ENCODE measurements at places on chromosomes 12 and 14. TPM values are rescaled to one million over a fixed set of nuclear protein-coding genes. Genes with fewer than 3 reads are reported as not detected.

The CCNK gene
- polyA plus RNA-seq: 20.9 TPM

DNA sequence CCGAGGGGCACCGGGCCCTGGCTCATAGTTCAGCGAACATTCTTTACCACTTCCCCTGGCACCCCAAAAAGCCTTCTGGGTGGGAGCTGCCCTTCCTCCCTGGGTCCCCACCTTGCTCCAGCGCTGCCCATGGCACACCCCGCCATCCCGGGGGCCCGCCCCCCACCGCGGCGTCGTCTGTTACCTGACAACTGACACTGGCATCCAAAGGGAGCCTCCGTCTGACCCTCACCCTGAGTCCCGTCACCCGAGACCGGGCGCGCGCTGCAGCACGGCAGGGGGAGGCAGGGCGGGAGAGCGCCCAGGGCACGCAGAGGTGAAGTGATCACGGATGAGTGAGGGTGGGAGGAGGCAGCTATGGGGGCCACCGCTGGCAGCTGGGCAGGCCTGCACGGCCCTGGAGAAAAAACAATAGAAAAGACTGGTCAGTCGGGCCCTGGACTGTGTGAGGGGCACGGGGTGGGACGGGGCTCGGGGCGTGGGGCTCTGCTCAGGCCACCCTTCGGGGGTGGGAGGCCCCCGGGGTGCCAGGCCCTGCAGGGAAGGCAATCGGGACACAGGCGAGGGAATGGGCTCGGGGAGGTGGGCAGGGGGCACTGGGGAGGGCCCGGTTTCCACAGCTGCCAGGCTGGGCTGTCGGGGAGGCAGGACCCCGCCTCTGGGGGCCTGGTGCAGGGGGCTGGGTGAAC is 40.7 kb downstream of the BCL11B start:
- H3K4me1 ChIP-seq: no peaks in the 10 kb centered on the region
- H3K4me3 ChIP-seq: no peak overlapping the region
- DNase-seq: no peak

DNA sequence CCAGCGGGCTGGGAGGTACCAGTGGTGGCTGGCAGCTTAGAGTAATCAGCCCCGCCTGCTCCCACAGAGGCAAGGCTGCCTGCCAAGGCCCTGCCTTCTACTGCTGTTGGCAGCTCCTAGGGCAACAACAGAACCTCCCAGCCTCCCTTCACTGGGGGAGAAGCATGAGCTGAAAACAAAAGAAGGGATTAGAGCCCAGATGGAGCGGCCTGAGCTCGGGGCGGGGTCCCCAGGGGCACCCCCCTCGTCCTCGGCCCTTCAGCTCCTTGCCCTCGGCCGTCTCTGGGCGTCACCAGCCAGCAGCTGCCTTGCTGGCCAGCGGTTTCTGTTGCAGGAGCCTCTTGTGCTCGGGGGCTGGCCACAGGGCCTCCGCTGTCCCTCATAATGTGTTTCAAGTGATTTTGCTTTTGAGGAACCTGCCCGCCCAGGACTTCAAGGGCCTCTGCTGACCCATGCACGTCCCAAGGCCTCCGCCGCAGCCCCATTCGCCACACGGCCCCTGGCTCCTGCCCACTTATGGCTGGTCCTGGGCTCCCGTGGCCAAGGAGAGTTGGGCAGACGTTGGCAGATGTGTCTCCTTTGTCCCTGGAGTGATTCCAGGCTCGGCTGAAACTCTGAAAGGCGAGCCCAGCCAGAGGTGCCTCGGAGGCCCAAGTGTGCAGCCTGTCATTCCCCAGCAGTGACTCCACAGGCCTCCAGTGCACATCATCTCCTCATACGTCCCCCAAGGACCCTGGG is 49.7 kb downstream of the PSMA6 start:
- peaks cover 11% of the 10 kb centered on the region for H3K4me1 ChIP-seq
- H3K4me3 ChIP-seq: peak overlapping the region; percentile 45
- no peaks in the 10 kb centered on the region for H3K36me3 ChIP-seq
- H3K27ac ChIP-seq: peak overlapping the region; percentile 73

DNA sequence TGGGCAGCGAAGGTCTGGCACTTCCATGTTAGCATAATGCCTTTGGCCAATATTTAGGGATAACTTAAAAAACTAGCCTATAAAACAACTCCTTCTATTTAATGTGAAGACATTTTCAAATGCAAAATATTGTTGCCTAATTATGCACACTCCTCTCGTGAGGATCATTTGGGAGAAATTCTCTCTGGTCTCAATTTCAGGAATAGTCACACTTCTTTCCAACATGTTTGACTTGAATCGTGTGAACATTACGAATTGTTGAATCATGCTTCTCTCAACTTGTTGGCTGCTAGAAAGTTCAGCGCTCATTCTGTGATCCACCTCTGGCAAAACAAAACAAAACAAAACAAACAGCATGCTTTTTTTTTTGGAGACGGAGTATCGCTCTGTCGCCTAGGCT is 313.2 kb downstream of the SEC23A start:
- 0 out of 2 replicates have a peak, but pooled peaks cover 4% of the 10 kb centered on the region for H3K4me1 ChIP-seq

- no peak overlapping the region for H3K4me3 ChIP-seq
- DNase-seq: no peak
- H3K27ac ChIP-seq: no peak overlapping the region
- H3K36me3 ChIP-seq: no peaks in the 10 kb centered on the region
Observed at GRCh38 chr12:108605690-108606406, 8.0 kb upstream of the TMEM119 start.

Measured in GM23248 (cell line).